ENCODE measurements at places on chromosomes 6 and 20.

GRCh38 chr20:32600681-32601237, 15.6 kb upstream of the NOL4L start:
- DNase-seq: no peak

DNA sequence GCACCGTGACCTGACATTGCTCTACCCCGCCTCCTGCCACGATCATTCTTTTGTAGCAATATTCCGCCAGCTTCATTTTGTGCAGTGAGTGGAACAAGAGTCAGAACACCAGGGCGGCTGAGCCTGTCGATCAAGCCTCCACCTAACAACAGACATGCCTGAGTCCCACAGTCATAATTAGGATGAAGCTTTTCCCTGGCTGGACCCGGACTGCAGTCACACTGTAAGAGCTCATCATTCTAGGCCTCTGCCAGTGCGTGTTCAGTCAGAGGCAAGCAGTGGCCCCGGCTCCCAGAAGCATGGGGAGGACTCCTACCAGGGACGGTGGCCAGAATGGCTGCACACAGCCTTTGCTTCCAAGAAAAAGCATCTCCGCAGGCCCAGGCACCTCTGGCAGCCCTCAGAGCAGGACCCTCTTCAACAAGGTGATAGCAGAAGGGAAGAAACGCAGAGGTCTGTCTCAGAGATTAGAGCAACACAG, 23.2 kb upstream of the UNC93A start:
- DNase-seq: no peak

GRCh38 chr20:23340524-23340923, 10.1 kb upstream of the NXT1 start:
- DNase-seq: no peak

DNA sequence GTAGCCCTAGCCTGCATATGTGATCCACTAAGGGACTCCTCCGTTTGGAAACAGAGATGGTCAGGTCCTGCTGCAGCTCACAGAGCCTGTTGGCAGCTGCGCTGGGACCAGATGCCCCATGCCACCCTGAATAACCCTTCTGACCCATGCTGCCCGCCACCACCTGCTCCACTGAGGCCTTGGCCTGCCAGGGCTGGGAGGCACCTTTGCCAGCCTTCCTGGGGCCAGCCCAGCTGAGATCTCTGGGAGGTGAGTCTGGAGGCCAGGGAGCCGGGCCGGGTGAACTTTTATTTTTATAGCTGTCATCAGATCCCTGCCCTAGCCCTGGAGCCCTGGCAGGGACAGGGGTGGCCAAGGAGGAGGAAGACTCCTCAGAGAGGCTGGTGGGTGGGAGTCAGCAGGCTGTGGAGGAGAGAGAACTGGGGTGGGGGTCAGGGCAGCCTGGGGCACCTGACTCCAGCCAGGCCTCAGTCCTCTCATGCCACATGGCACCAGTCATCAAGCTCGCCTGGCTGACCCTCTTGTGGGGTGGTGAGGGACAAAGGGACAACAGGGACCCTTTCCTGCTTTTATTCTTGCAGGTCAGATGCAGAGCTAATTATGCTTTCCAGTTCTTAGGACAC, 10.0 kb downstream of the CEBPB start:
- no peak for DNase-seq

- no peak for DNase-seq
These were observed 46.6 kb upstream of the PTPRK start for GRCh38 chr6:128567029-128567428.

- no peak for DNase-seq
These were observed 160.4 kb downstream of the TMEM242 start for GRCh38 chr6:157162766-157163433.
